ENCODE measurements at places on chromosomes 1 and 21.

GRCh38 chr1:50527249-50527986 lies 104.2 kb upstream of the DMRTA2 start:
- DNase-seq: no peak

- DNase-seq: no peak
These were observed 3.8 kb downstream of the QSOX1 start for GRCh38 chr1:180158149-180159147.

GRCh38 chr1:25825605-25826004 lies 5.9 kb downstream of the MTFR1L start:
- no peak for DNase-seq

- no peak for DNase-seq
These were observed 70.6 kb upstream of the CNTN2 start for GRCh38 chr1:204972426-204972825.

DNA sequence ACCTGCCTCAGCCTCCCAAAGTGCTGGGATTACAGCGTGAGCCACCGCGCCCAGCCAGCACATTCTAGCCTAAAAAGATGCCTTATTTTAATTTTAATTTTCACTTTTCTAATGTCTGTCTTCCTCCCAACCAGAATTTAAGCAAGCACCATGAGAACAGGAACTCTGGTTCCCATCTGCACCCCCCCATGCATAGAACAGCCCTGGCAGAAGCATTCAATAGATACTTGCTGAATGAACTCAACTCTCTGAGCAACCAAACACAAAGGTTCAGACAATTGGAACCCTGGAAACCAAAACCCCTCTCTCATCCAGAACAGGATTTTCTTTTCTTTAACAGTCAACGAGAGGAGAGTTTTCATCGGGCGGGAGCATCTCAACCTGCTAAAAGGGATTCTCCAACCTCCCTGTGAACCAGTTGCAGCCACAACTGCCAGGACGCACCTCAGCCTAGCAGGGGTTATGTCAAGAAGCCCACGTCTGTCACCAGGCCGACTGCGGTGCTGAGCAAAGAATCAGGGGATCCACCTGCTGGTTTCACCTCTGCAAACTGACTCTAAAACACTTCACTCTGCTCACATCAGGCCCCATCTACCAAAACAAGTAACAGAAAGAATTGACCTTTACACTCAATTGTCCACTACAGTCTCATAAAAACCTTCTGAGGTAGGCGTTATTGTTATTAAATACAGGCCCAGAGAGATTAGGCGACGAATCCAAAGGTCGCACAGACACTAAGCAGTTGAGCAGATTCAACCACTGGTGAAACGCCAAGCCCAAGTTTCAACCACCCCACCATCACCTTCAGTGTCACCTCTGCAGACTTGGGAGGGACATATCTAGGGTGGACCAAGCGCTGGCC lies 1.7 kb downstream of the KIAA2013 start:
- no peak for DNase-seq

GRCh38 chr1:101898137-101898536 lies 98.6 kb downstream of the OLFM3 start:
- DNase-seq: no peak

DNA sequence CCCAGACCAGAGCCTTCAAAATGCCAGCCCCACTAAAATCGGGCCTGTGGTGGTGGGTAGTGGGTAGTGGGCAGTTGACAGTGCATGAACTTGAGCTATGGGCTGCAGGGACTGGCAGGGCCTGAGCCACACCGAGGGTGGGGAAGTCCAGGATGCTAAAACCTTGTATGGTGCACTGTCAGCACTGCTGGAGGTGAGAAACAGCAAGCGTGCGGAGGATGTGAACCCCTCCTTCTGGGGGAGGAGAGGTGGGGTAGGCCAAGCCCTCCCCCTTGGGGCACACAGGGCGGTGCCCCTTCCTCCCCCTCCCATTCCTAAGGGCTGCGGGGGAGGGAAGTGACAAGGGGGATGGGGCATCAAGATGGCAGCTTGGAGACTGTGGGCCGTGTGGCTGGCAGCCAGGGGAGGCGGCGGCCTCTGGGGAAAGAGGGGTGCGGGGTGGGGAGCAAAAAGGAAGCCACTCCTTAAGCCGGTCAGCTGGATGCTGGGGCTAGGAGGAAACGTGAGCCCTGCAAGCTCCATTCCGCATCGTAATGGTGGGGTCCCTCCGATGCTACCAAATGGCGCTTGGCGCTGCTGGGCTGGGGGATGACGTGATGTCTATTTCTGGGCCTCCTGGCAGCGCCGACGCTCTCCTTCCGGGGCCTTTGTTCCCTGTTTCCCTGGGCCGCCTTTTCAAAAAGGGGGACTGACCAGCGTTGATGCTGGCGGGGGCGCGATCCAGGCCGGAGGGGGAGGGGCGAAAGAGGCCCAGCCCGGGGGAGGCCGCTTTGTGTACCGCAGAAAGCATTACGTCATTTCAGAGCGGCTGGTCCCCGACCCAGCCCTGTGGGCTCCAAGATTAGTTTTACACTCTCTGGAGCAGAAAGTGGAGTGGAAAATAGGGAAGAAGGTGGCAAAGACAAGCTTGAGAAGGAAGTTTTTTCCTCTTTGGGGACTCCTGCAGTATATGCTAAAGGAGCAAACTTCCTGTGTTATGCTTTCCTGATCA lies 809 bp downstream of the SYT11 start:
- DNase-seq: peak; percentile 90

- DNase-seq: no peak
These were observed 115.1 kb downstream of the HIVEP3 start for GRCh38 chr1:41803656-41804055.
